ENCODE measurements at places on chromosomes 16 and 17.

- no peak for DNase-seq
These were observed 37.3 kb upstream of the MMD start for GRCh38 chr17:55458978-55459377.

GRCh38 chr16:2148714-2149629 is 547 bp downstream of the RAB26 start:
- no peak for DNase-seq

DNA sequence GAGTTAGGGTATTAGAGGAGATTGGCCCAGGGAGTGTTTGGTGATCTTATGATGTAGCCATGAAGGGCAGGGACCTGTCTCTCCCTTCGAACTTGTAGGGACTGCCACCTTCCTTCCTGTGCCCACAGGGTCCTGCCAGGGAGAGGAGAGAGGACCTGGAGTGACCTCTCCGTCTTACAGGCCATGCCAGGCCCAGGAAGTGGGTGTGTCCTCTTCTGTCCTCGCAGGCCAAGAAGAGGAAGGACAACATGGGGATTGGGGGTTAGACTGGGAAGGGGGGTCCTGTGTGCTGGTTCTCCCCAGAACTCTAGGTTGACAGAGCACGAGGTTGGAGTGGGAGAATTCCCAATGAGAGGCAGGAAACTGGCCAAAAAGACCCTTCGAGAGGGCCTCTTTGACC is 43.4 kb upstream of the TAC4 start:
- DNase-seq = no peak

DNA sequence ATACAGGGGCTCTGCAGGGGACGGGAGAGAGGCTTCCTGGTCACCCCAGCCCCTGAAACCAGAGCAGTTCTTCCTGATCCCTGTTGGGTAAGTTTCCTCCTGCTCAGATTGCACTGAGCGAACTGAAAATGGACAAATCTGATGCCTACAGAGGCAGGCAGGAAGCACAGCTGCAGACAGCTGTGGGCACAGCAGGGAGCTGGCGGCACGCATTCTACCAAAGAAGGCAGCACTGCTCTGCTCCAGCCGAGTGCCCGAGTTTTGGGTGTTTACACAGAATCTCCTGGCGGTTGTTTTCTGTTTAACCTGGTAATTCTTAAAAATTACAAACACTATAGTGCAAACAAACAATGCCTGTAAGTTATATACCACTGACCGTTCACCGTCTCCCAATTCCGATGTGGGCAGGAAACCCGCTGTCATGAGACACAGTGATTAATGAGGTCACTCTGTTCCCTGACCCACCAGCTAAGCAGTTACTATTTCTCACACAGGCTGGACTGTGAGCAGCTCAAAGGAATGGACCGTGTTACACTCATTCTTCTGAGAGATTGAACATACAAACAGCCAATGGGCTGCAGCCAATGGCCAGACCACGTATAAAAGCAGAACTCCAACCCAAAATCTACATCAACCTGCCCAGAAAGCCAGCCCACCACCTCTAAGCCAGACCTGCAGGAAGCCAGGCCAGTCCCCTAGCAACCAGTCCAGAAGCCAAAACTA is 25.5 kb downstream of the NSMCE1 start:
- DNase-seq = peak; percentile 39

Measured in endothelial cell (in vitro differentiated cells).